Natural killer cell treated with Interleukin-12 subunit alpha and Interleukin-12 subunit beta and Interleukin-15 and Interleukin-18, amount 100 ng/mL, for 72 hours (primary cell): ENCODE measurements at places on chromosomes 4 and X.

DNA sequence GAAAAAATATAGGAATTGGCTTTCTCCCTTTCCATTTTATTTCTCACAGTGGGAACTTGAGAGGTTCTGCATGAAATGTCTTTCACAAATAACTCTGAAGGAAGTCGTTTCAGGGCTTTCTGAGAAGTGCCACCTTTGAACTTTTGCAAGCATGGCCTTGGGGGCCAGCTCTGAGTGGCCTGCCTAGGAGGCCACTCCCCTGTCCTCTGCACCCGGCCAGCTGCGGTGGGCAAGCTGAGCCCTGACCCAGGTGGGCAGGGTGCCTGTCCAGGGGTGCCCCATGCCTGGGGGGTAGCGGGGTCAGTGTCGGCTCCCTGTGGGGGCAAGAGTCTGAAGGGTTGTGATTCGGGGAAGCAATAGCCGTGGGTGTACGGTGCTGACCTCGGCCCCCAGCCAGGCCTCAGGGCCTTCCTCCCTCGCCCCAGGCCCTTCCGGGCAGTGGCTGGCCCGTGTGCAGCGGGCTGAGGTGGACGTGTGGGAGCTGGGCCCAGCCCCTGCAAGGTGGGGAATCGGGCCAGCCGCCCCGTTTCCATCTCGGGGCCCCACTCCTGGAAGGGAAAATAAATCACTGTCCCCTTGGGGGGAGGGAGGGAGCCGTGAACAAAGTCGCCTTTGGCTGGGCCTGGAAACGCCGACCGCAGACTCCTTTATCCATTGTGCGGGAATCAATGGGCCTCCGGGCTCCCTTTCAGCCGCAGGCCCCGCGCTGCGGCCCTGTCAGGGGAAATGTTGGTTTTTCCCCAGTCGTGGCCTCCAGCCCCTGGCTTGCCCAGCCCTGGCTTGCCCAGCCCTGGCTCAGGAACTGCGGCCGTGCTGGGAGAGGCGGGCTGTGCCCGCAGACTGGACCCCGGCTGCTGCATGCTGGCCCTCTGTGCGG, 3.1 kb downstream of the FGFRL1 start:
- no peak for DNase-seq

DNA sequence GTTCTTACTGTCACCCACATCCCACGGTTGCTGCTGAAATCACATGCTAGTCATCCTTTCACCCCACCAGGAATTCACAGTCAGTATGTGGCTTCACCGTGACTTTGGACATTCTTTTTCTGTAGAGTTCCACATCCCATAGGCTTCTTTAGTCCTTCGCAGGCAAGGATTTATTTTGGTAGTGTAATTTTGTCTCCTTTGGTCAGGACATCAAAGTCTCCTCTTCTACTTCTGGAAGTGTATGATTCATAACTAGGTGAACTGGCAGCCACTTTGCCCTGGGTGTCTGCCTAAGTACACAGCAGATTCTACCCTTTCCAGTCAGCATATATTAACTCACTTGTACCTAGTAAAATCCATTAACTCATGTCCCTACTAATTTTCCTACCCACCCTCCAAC, 38.3 kb upstream of the MMAA start:
- DNase-seq, result no peak

GRCh38 chr4:168101026-168101425, 8.7 kb downstream of the ANXA10 start:
- no peak for DNase-seq

DNA sequence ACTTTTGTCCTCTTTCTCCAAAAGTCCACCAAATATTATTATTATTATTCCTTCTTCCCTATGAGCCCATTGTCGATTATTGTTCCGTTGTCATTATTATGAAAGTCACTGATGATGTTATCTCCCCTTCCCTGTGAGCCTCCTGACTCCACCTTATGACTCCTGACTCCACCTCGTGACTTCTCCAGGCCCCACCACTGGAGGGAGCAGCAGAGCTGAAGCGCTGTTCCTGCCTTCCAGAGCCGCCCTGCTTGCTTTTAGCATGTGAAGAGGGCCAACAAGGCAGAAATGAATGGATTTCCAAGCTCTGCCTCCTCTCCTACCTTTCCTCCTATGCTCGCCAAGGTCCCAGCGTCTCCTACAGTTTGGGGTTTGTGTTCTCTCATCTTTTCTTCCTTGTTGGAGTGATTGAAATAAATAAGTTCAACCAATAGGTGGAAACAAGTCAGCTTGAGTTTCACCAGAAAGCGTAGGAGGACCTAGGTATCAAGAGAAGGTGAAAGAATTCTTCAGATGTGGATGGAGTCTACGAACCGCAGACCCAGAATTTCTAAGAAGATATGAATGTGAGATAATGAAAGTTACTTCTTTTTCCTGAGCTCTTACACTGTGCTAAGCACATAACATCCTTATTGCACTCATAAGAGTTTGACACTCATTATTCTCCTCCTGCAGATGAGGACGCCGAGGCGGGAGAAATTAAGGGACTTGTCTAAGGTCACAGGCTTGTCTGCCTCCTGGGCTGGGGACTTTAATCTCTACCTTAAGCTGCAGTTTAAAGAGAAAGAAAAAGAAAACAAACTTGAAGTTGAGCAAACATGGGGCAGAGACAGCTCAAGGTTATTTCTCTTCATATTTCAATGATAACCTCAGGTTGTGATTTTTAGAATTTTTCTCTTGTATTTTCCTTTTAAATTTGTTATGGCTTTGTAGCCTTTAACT, 26.1 kb downstream of the IGSF1 start:
- DNase-seq, result no peak

DNA sequence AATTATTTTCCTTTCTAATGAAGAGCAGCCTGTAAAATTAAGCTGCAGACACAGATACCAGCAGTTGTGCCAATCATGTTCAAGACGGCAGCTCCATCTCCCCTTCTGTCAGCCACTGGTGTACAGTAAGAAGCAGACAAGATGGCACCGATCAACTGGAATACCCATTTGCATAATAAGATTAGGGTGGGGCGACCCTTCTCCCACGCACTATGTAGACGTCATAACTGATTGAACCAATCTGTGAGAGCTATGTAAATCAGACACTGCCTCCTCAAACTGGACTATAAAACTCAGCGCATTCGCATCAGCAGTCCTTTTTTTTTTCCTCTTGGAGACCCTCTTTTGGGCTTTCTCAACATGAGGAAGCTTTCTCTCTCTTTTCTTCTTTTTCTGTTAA, 40.4 kb upstream of the INTS6L start:
- DNase-seq, result no peak

GRCh38 chr4:174763454-174764104, 65.5 kb downstream of the GLRA3 start:
- no peak for DNase-seq

DNA sequence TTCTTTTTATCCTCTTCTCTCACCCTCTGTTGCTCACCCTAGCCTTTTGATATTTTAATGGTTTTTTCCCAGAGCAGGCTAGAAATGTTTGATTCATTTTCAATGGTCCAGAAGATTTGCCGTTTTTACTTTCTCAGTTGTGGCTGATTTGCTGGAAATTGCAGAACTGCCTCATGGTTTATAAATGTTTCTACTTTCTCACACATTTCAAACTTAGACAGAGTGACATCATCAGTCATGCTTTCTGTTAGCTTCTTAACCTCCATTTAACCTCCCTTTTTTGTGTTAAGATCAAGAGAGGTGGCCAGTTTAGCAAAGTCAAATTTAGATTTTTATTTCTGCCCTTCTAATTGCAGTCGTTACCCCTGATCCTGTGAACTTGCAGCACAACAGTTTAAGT, 8.7 kb downstream of the RXFP1 start:
- DNase-seq, result no peak

GRCh38 chrX:85611926-85612325, 232.5 kb upstream of the POF1B start:
- DNase-seq, result no peak

GRCh38 chr4:18684932-18685331, 663.4 kb upstream of the LCORL start:
- no peak for DNase-seq

DNA sequence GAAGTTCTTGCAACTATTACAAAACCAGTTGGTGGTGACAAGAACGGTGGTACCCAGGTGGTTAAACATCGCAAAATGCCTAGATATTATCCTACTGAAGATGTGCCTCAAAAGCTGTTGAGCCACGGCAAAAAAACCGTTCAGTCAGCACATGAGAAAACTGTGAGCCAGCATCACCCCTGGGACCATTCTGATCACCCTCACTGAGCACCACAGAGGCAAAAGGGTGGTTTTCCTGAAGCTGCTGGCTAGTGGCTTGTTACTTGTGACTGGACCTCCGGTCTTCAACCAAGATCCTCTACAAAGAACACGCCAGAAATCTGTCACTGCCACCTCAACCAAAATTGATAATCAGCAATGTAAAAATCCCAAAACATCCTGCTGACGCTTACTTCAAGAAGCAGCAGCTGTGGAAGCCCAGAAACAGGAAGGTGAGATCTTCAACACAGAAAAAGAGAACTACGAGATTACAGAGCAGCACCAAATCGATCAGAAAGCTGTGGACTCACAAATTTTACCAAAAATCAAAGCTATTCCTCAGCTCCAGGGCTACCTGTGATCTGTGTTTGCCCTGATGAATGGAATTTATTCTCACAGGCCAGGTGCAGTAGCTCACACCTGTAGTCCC, 21.4 kb upstream of the SLC10A6 start:
- DNase-seq, result no peak

DNA sequence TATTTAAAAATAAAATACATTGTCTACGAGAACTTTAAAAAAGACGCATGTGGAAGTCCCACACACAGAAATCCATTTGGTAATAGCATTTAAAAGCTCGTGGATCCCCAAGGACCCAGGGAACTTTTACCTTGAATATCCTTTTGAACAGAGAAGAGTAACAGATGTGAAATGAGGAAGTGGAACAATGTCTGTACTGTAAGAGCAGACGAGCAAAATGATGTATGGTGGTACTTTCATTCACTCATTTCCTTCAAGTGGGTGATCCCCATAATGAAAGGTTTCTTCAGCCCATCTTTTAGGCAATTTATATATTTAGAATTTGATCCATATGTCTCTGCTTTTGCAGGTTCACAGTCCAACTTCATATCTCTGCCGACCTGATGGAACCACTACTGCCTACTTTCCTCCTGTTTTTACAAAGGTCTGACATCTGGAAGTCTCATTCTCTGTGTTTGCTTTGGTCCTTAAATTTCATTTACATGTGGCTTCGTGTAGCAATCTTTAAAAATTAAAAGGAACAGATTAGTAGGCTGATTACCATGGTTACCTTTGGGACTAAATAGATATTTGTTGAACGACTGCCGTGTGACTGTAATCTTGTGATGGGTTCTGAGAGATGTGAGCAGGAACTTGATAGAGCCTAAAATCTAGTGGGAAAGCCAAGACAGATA, 188.4 kb downstream of the PALLD start:
- no peak for DNase-seq

- DNase-seq, result no peak
These were observed 20.1 kb upstream of the CXCR3 start for GRCh38 chrX:71638409-71638808.

GRCh38 chr4:145709843-145710242, 29.9 kb downstream of the C4orf51 start:
- DNase-seq, result no peak
